ENCODE measurements at places on chromosomes 5 and 9. TPM values are rescaled to one million over a fixed set of nuclear protein-coding genes. Genes with fewer than 3 reads are reported as not detected.

HACD4 gene
- total RNA-seq = 5.3 TPM

SHISAL2B gene
- total RNA-seq = not detected

GRHPR gene
- 167 TPM for total RNA-seq

BARX1 gene
- not detected for total RNA-seq

DRD1 gene
- not detected for total RNA-seq

TERT gene
- total RNA-seq = not detected

CEL gene
- total RNA-seq = 0.52 TPM

BTNL8 gene
- total RNA-seq = not detected

SYNPO gene
- total RNA-seq = 15.3 TPM

DMRT3 gene
- not detected for total RNA-seq

MTAP gene
- total RNA-seq = 143 TPM

IL7R gene
- 0.48 TPM for total RNA-seq

TSSK1B gene
- total RNA-seq = 0.26 TPM

HTR4 gene
- not detected for total RNA-seq

SLC45A2 gene
- not detected for total RNA-seq

F2RL2 gene
- 0.56 TPM for total RNA-seq

S1PR3 gene
- 89.6 TPM for total RNA-seq

UGT3A1 gene
- total RNA-seq = not detected

ZNF454 gene
- 1.2 TPM for total RNA-seq

Measured in epithelial cell of alveolus of lung (primary cell).